ENCODE measurements at places on chromosomes 16 and 17.

- DNase-seq = no peak
Observed at GRCh38 chr16:12757546-12757945, 46.1 kb downstream of the CPPED1 start.

GRCh38 chr16:47861999-47862398 lies 293.8 kb downstream of the ABCC12 start:
- no peak for DNase-seq

DNA sequence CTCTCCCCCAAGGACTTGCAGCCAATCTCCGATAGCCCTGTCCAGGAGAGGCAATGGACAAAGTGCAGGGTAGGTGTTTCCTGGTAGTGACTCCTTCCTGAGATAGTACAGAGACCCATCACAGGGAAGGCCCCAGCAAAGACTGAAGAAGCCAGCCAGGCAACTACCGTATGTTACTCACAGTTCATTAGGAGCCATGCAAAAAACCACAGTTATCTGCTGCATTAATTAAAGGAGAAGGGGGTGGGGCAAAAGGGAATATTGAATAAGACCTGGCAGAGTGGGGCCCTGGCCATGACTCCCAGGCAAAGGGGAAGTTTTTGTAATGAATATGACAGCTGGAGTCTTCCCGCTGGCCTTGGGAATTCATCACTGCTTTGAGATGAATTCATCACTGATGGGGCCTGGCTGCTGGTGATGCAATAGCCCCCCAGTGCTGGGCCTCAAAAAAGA lies 2.5 kb upstream of the SLC13A2 start:
- DNase-seq = no peak

GRCh38 chr16:10992112-10992511 lies 47.7 kb downstream of the CLEC16A start:
- no peak for DNase-seq

GRCh38 chr16:16045879-16046278 lies 96.5 kb downstream of the ABCC1 start:
- no peak for DNase-seq

DNA sequence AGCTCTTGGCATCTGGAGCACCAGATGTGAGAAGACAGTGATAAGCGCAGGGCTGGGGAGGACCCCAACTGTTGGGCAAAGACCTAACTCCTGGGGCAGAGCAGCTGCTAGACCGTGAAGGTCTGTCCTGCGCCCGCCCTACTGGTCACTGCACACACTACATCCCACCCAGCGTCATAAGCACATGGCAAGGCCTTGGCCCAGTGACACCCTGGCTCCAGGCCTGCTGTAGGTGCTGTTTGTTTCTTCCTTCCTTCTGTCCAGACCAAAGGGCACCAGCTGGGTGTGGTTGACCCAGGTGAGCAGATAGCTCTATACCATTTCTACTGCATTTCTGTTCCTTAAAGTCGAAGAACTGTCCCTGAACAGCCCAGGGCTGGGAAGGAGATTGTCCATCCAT lies 6.4 kb downstream of the TRPV3 start:
- no peak for DNase-seq

- DNase-seq = no peak
Observed at GRCh38 chr16:3216263-3216640, 18.7 kb downstream of the ZNF200 start.

Data from SW480 (cell line).